Activated CD4-positive, alpha-beta T cell treated with anti-CD3 and anti-CD28 coated beads, Interleukin-2, Interleukin-6, amounts not matched to agents 100 ng/mL and 50 ng/mL, durations not matched to agents 16 hours and 8 hours (primary cell): ENCODE measurements at places on chromosomes 1 and 21.
A peak's percentile ranks its signal among the peaks of the same experiment; 100 is the strongest.

- DNase-seq: peak; percentile 64
Observed at GRCh38 chr1:31739346-31739745, 24.8 kb downstream of the ADGRB2 start.

GRCh38 chr1:89633248-89633799, 404 bp downstream of the LRRC8C start:
- peak; percentile 79 for DNase-seq

DNA sequence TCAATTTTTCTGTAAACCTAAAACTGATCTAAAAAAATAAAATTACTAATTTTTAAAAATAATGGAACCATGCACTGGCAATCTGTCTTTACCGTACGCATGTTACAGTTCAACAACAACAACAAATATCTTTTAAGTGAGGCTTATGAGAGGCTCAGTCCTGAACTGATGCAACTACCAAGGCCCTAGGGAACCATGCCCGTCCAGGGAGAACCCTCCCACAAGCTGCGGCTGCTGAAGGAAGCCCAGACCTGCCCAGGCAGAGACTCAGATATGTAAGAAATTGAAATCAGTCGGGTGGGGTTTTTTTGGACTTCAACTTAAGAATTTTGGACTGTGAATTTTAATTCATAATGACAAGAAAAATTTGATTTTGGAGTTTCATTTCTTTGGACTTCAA, 91.1 kb downstream of the NPHP4 start:
- no peak for DNase-seq

DNA sequence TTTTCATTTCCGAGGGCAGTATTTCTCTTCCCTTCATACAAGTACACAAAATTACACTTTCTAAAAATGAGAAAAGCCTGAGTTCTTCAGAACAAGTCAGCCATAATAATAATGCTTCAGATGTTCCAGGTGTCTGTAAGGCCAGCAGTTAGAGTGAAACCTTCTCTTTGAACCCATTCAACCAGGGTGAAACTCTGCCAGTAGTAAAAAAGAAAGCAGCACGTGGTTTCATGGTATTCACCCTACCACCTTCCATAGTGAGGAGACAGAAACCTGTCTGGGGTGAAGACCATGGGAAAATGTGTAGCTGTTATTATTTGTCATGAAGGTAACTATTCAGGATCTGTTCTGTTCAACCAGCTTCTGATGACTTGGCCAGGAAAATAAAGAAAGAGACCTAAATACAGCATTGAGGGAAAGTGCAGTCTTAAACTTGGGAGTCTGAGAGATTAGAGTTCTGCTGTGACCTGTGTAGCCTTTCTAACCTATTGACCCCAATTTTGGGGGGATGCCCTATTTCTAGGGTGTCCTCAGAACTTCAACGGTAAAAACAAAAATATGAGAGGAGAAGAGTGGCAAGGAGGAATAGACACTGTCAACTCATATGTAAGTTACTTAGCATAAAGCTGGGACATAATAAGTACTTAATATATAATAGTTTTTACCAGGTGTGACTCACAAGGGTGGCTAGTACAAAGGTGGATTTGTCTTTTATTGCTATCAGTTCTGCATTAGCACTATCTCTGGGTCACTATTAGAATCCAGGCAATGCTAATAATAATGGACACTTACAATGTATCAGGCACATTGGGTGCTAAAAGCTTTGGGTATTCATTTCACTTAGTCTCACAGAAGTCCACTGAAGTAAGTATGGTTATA, 70.0 kb upstream of the TNFSF4 start:
- DNase-seq: peak; percentile 45
